ENCODE measurements at places on chromosomes 7 and 10. TPM values are rescaled to one million over a fixed set of nuclear protein-coding genes. Genes with fewer than 3 reads are reported as not detected.

DNA sequence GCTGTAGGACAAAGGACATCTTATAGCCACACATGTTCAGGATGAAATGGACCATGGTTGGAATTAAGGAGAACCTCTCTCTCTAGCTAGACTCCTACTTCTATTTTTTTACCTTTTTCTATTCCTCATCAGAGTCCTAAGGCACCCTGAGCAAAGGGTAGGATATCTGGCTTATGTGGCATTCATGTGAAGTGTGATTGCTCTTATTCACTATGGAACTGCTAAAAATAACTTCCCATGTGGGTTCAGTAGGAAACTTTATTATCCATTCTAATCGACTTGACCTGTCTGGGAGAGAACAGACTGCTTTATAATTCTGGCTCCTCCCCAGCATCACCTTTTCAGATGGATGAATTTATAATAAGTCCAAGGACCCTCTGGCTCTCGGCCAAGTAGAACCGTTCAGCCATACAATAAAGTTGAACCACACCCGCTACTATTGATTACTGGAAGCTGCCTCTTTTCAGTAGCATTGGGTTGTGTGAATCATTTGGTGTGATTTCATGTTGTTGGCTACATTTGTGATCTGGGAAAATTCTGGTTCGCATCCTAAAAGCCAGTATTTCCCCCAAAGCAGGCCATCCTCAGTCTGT, 117.5 kb downstream of the NRF1 start:
- no peak for DNase-seq

GRCh38 chr10:3702569-3702968, 82.4 kb downstream of the KLF6 start:
- DNase-seq: no peak

DNA sequence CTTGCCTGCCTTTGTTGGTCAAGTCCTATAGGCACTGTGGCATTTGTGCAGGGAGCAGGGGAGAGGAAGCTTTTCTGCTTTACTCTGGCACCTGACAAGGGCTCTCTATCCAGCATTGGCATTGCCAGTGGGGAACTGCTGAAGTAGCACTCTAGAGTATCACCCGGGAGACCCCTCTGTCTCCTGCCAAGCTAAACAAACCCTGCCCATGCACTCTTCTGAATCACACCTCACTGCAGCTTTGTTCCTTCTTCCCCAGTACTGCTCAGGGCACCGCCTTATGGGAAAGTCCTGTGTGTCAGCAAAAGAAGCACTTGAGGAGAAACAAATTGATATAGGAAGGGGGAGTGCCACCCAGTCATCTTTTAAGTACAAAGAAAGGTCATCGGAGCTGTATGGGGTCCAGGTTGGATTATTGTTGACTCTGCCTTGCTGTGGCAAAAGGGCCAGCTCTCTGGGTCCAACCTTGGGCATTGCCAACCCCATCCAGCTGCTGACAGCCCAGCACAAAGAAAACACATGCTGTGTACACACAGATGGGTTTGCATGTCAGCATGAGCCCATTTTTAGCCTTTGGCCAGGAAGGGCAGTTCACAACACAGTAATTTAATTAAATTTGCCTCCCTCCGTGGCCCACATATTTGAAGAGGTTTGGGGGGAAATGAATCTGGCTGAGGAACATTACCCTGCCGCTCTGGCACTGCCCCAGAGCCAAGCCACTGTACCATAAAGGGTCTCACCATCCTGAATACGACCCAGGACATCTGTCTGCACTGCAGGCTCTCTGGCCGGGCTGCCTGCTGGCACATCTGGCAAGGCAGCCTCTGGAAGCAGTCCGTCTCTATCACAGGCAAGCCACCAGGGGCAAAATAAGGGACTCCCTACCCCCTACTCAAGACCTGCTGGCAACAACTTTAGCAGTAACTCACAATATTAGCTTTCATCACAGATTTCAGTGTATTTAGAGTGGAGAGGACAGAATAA, 13.1 kb downstream of the LRRC4 start:
- no peak for DNase-seq

AQP1 gene
- total RNA-seq: 0.28 TPM

LLCFC1 gene
- total RNA-seq: not detected

PDE6C gene
- total RNA-seq: not detected

PRDX3 gene
- total RNA-seq: 314 TPM

BLNK gene
- total RNA-seq: not detected
